ENCODE measurements at places on chromosomes 1 and 21.

- no peak for DNase-seq
Measured at GRCh38 chr1:86247597-86248279, 91.2 kb upstream of the COL24A1 start.

DNA sequence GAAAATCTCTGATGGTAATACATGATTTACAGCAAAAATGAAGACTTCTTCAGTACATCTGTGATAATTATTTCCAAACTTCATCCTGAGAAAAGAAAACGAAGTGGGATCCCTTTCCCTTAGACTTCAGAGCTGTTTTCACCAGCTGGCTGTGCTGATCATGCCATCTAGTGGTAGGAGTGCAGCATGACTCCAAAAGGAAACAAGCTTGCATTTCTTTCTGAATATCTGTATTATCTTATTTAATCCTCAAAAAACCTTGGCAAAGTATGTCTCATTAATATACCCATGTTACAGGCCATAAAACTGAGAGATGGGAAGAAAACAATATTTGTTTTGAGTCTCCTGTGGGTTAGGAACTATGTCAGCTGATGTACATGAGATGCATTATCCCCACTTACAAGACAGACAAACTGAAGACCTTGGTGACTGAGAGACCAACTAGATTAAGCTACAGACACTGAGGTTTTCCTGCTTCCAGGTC, 9.8 kb upstream of the GJA8 start:
- no peak for DNase-seq

- no peak for DNase-seq
Measured at GRCh38 chr1:243902100-243902499, 52.1 kb upstream of the AKT3 start.

- no peak for DNase-seq
Measured at GRCh38 chr1:15212216-15212953, 34.6 kb upstream of the FHAD1 start.

GRCh38 chr21:34031835-34032370, 41.5 kb upstream of the MRPS6 start:
- DNase-seq = no peak

- peak; percentile 56 for DNase-seq
Measured at GRCh38 chr1:145720878-145721671, 1.8 kb downstream of the CD160 start.
